GDM1 (cell line): ENCODE measurements at places on chromosomes 2 and 18.

GRCh38 chr2:202815548-202816360 lies 55.8 kb downstream of the ICA1L start:
- DNase-seq, result no peak

DNA sequence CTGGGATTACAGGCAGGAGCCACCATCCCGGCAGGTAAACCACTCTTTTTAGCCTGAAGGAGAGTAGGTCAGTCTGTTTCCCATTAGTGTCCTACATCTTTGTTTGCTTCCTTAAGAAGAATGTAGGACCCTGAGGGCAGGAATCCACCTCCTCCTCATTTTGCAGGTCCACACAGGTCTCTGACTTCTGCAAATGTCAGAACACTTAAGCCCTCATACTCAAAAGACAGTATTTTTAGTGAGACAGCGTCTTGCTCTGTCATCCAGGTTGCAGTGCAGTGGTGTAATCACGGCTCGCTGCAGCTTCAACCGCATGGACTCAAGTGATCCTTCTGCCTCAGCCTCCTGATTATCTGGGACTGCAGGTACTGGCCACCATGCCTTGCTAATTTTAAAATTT lies 9.3 kb downstream of the PSTPIP2 start:
- no peak for DNase-seq

DNA sequence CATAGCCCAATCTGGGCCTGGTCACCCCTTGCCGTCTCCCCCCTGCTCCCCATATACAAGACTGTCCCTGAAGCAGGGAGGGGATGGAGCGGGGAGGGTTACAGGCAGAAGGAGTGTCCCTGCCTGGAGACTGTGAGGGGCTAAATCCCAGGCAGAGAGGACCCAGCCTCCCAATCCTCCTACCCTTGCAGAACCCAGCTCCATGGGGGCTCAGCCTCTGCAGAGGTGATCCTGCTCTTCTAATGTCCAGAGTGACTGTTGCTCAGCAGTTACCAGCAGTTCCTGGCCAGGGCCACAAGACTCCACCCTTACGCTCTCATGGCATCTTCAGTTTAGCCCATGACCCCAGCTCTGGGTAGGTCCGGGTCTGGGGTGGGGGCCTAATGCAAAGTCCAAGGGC lies 58.1 kb downstream of the COA5 start:
- DNase-seq, result no peak

- DNase-seq, result no peak
Measured at GRCh38 chr2:240623531-240624010, 1.7 kb upstream of the GPR35 start.

DNA sequence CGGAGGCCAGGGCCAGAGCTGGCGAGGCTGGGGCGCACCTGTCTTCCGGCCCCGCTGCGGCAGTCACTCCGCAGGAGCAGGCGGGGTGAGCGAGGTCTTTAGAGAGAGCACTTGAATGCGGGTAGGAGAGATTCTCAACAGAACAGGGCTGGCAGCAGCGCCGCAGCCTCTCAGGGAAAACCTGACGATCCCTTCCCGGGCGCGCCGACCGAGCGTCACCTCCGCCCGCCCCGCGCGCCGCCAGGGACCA lies 526 bp downstream of the PRKRA start:
- DNase-seq, result no peak

DNA sequence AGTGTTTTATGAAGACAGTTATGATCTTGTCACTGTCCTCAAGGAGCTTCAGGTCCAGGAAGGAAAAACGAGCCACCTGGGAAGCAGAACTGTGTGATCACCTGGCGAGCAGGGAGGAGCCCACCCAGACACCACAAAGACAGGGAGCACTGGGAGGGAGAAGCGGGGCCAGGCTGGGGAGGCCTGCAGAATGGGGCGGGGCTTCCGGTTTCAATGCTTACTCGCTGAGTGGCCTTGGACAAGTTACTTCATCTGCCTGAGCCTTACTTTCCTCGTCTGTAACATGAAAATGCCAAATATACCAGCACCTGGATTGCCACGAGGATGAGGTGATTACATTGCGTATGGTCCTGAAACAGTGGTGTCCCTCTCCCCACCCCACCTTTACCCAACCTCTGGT lies 227.5 kb downstream of the ANKRD30B start:
- no peak for DNase-seq

DNA sequence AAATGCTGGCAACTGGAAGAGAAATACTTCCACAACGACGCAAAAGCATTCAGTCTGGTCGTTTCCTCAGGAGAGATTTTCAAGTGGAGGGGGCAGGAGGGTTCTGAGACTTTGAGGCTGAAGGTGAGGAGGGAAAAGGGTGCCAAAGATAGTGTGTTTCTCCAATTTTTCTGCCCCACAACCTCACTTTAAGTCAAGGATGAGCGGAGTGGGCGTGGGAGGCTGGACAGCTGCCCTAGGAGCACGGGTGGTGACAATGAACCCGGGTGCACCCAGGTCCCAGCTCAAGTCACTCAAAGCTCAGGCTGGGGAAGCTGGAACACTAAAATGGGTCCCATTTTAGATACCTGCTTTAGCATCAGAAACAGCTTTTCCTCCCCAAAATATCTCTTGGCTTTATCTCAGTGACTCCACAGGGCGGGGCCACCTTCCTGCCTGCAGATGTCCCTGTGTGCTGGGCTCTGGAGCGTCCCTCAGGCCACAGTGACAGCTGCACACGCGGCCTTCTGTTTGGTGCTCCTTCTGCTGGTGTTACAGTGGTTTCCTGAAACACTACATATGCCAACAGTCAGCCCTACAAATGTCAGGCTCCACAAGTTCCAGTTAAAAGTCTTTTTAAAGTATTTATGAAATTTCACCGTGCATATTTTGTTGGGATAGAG lies 1.4 kb upstream of the MBP start:
- peak; percentile 71 for DNase-seq

DNA sequence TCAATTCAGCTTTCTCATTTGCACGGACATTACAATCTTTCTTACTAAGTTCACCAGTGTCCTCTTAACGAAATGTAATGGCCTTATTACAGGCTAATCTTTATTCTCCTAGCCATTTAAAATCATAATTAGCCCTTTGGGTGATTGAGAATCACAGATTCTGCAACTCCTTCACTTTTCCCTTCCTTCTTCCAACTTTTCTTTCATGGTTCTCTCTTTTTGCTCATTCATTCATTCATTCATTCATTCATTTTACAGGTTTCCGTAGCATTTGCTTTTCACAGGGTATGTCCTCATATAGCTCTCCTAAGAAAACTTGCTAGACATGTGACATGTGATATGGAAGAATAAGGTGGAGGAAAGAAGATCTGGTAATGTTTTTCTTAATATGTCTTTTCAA lies 16.0 kb downstream of the TBR1 start:
- DNase-seq, result no peak

GRCh38 chr2:96547731-96548171 lies 11.2 kb downstream of the ARID5A start:
- DNase-seq, result no peak

DNA sequence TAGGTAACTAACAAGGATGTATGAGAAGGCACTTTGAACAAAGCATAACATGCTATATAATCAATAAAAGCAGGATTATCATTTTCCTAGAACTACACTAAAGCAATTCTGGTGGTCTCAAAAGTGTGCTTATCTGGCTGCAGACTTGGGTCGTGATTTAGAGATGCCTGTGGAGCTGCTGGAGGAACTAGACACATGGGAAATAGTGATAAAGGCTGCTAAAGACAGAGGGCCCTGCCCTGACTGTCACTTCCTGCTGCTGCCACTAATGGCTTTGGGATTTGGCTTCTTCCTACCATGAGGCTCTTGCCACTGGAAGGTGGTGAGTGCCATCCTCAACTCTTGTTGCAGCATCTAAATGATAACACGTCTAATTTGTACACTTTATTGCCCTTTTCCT lies 22.5 kb downstream of the TMEM178A start:
- no peak for DNase-seq

DNA sequence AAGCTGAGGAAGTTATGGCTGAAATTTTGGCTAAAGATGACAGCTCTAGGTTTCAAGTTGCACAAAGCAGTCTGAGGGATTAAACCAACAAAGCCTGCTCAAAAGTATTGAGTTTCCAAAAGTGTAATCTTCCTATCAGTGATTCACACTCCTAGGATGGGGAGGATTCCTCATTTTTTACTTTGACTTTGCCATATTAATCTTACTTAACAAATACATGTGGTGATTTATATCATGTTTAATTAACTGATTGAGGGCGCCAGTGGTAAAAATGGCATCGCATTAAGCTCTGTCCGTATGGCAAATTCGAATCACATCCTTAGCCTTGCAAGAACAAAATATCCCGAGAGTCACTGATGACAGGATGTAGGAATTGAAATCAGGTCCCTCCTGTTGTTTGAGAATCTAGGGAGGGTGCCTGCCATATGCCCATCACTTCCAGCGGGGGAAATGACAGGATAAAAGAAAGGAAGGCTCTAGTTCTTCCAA lies 78.1 kb upstream of the ETAA1 start:
- DNase-seq, result no peak

GRCh38 chr18:79380816-79381806 lies 14.6 kb upstream of the NFATC1 start:
- DNase-seq, result no peak

DNA sequence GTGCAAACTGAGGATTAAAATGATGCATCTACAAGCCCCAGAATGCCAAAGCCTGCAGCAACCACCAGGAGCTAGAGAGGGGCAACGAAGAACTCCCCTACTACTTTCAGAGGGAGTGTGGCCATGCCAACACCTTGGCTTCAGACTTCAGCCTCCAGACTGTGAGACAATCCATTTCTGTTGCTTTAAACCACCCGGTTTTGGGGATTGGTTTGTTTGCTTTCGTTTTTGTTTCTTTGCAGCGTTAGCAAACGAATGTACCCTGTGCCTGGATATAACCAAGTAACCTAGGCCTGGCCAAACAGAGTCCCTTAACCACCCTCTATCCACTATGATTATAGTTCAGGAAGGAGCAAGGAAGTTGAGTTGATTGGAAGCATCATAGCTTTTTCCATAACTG lies 171.2 kb upstream of the NCK2 start:
- DNase-seq, result no peak

DNA sequence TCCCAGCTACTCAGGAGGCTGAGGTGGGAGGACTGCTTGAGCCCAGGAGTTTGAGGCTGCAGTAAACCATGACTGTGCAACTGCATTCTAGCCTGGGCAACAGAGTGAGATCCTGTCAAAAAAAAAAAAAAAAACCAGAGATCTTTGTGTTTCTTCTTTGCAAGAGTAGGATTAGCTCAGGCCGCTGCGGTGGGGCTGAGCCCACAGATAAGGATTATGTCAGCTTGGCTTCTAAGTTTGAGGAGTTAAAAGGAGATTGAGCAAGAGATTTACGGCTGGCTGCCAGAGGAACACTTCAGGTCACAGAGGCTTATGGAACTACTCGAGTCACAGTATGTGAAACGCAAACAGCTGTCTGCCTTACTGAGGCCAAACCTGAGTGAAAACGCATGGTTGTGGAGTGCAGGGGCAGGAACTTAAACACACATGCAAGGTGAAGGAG lies 146.7 kb upstream of the L3MBTL4 start:
- DNase-seq, result no peak

GRCh38 chr2:206164261-206164862 lies 4.7 kb downstream of the EEF1B2 start:
- DNase-seq, result no peak

DNA sequence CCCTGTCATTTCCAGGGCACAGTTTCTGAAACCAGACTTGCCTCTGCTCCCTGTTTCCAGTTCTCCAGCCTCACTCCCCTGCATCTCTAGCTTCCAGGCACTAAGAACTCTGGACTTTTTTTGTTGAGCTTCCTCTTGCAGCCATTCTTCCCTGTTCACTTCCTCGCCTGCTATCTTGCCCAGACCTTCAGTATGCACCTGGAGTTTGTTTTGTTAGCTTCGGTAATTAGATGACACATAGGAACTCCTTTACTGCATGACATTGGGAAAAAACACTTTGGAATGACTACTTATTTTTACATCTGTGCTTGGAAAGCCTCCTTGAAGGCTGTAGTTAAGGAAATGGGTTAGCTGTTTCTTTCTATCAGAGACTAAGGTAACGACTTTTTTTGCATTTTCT lies 35.2 kb downstream of the OTOF start:
- DNase-seq, result no peak

GRCh38 chr18:79507076-79507545 lies 111.4 kb downstream of the NFATC1 start:
- DNase-seq, result peak; percentile 65

GRCh38 chr18:79093986-79094385 lies 24.8 kb downstream of the ATP9B start:
- DNase-seq, result no peak

- DNase-seq, result no peak
Measured at GRCh38 chr18:76450452-76451395, 44.3 kb downstream of the ZNF516 start.

DNA sequence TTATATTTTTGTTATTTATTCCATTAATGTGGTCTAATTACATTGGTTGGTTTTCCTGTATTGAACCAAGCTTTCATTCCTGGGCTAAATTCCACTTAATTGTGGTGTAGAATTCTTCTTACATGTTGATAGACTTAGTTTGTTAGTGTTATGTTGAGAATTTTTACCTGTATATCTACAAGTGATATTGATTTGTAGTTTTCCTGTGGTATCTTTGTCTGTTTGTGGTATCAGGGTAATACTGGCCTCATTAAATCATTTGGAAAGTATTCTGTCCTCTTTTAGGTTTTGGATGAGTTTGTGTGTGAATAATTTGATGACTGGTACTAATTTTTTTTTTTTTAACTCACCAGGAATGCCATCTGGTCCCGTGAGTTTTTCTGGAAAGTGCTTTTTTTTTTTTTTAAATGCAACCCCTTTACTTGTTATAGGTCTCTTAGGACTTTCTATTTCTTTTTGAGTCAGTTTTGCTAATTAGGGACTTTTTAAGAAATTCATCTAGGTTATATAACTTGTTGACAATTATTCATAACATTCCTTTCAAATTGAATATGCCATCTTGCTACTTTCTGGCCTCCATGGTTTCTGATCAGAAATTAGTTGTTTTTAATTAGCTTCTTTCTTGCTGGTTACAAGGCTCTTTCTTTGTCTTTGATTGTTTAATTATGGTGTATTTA lies 232.8 kb downstream of the CCDC85A start:
- DNase-seq, result no peak

DNA sequence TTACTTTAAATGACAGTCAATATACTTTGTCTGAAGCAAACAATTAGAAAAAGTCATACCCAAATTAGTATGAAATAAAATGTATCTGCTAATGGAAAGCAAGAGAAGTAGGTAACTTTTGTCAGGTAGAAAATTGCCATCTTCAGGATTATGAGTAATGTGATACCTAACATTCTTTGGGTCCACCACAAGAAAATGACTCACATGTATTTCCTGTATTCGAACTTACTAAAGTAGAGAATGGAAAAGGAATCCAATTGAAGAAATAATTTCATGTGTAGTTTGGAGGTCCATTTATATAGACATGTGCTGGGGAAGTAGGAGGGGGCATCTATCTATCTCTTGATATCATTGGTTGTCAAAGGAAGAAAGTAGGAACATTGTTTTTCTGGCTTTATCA lies 636.2 kb upstream of the CHAC2 start:
- DNase-seq, result no peak

DNA sequence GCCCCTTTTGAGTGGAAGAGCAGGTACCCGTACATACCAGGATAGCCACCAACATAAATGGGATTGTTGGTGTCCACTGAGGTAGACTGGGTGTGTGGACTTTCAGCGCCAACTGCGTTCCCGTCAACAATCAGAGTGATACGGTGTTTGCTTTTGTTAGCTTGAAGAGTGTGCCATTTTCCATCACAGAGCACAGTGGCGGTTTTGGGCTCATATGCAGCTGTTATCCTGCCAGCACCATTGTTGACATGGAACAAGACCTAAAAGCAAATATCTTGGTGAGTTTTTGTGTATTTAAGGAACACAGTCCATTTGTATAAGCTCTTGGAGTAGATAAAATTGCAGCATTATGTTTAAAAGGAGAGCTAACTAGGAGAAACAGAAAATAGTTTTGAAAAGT lies 174.5 kb downstream of the LAMA1 start:
- DNase-seq, result no peak
